ENCODE measurements at places on chromosomes 11 and 22.

- no peak for DNase-seq
Observed at GRCh38 chr11:64369440-64370421, 10.8 kb downstream of the RPS6KA4 start.

DNA sequence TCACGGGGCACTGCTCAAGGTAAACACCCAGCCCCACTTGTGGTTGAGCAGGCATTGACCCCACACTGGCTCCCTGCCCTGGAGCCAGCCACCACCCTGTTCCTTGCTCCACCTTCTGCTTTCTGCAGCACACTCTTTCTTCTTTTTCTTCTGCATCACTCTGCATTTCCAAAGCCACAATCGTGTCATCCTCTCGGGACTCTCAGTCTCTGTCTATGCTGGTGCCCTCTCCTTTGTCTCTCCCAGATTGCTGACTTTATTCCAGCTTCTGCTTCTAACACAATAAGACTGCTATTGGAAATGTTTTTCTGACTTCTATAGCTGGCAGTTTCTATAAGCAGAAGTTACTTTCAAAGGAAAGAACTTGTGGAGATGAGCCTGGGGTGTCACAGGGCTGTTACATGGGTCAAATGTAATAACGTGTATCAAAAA lies 14.4 kb downstream of the GRAP2 start:
- DNase-seq = no peak

DNA sequence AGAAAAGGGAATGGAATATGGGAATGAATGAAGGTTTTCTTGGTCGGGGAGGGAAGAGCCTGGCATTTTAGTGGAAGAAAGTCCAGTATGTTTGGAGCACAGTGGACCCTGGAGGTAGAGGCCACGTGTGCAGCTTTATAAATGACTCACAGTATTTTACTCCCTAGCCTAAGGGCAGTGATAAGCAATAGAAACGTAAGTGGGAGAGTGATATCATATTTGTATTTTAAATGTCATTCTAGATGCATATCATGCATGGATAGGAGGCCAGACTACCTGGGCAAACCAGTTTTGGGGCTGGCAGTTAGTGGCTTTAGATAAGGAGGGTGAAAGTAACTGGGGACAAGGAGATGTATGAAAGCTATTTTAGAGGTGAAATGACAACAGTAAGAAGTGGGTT lies 174.1 kb downstream of the ARHGAP42 start:
- no peak for DNase-seq

DNA sequence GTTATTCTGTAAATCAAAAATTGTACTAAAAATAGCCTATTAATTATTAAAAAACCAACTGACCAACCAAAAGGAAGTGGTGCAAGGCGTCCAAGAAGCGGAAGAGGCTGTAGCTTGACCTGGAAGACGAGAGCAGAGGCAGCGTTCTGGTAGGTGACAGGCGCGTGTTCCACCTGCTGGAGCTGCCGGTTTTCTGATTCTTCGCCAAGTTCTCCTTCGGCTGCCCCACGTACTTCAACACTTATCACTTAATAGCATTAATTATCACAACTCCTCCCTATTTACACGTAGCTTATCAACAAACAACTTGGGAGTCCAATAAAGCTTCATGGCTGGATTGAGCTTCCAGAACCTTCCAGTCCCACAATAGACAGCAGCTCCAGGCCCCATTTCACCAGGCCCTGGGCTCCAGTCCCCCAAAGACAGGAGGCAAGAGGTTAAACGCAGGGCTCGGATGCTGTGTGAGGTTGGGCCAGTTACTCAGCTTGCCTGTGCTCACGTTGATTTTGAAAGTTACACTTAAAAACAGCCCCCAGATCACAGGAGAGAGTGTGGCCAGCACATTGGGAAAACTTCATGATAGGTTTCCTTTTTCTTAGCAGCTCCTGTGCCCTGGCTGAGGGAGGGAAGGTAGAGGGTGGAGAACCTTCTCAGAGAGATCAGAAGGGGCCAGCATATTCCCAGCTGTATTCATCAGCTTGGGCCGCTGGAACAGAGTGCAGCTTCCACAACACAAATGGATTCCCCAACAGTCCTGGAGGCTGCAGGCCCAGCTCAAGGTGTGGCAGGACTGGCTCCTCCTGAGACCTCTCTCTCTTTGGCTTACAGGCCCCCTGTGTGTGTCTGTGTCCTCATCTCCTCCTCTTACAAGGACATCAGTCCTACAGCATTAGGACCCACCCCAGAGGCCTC lies 54.2 kb upstream of the FGF3 start:
- DNase-seq = no peak

DNA sequence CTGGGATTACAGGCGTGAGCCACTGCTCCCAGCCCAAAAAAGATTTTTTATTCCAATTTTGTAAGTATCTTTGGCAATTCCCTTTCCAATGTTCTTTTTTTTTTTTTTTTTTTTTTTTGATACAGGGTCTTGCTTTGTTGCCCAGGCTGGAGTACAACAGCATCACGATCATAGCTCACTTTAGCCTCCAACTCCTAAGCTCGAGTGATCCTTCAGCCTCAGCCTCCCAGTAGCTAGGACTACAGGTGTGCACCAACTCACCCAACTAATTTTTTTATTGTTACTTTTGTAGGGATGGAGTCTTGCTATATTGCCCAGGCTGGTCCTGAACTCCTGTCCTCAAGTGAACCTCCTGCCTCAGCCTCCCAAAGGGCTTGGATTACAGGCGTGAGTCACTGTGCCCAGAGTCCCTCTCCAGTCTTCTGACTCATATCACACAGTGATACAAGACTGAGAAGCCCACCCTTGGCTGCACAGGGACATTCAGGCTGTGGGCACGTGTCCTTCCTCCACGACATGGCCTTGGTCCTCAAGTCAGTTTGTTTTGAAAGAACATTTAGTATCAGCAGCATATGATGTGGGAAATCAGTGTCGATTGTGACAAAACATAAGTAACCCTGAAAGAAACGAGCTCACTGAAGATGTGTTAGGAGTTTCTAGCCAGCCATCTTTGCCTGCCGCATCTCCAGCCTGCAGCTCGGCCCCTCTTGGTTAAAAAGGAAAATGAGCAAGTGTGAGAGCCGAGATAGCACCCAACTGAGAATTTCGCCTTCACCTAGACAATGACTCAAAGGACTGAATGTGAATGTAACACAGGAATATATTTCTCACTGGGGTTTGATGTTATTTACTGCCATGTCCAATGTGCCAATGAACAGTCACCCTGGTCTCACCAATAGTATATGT lies 175.5 kb downstream of the MN1 start:
- no peak for DNase-seq

- no peak for DNase-seq
Observed at GRCh38 chr11:124769806-124770774, 8.0 kb upstream of the ESAM start.

DNA sequence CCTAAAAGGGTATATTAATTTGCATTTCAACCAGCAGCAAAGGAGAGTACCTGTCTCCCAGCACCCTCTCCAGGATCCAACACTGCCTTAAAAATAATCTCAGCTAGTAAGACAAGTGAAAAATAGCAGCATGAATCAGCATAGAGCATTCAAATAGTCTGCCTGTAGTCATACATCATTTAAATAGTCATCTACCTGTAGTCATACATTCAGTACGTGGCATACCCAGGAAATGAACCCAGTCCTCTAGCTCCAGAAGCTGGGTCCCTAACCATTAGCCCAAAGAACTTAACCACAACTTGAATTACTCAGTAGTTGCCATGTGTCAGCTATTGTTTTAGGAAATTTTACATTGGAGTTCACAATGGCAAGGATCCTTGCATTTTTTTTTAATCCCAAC lies 9.3 kb downstream of the TENM4 start:
- no peak for DNase-seq

DNA sequence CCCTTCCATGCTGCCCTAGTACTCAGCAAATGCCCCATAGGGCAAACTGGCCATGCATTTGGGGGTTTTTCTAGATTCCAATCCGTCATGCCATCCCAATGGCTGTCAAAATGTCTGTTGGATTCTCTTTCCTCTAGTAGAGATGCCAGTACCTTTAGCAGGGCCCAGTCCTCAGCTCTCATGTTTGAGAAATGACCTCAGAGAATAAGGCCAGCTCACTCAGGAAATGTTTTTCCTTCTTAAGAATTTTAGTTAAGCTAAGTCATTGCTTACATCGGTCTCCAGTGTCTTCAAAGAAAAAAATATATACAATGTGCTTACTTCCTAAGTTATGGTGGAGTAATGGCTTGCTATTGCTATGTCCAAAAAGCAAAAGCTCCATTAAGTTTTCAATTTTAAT lies 14.1 kb upstream of the ALKBH3 start:
- DNase-seq = no peak

GRCh38 chr11:104339380-104339831 lies 175.5 kb upstream of the PDGFD start:
- DNase-seq = no peak

GRCh38 chr11:125454047-125454446 lies 42.0 kb downstream of the FEZ1 start:
- DNase-seq = no peak

GRCh38 chr11:19725379-19726079 lies 12.9 kb downstream of the NAV2 start:
- DNase-seq = no peak

Data from stimulated activated CD4-positive, alpha-beta T cell treated with anti-CD3 and anti-CD28 coated beads, Interleukin-1b, Interleukin-23, amount 100 ng/mL, for 24 hours (primary cell).